ENCODE measurements at places on chromosomes 2 and 18.

DNA sequence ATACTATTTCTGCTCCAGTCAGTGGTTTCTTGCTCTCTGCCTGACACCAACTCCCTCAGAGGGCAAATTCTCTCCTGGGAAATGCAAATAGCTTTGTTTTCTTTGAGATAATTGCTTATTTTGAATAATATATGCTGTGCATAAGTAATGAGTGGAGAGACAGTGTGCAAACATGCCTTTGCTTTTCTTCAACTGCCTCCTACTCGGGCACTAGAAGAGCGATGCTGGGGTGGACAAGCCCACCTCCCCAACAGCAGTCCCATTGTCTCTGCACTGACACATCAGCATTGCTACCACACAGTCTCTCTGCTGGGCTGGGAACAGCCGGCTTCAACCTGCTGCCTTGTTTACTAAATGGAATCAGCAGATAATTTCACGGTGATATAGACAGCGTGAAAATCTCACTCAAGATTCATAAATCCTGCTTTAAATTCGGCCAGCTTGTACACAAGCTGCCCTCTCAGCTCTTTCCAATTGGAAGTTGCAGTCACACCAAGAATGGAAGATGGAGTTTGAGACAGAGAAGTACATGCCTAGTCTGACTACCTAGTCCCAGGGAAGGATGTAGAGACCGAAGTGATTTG is 694.5 kb downstream of the TDRD15 start:
- DNase-seq = no peak

DNA sequence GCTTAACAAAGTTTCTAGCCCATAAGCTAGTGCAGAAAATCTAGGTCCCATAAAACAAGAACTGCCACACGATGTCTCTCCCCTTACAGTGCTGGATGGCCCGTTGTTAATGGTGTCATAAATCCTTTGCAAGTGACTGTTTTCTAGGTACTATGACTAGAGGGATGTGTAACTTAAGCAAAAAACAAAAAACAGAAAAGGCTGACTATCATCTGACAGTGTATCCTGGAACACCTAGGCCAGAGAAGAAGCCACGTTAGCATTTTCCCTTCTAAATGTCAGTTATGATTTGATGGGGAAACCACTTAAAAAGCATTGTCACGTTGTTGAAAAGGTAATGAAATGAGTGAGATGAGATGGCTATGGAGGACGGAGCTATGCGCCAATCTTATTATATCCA is 2.4 kb downstream of the CASP8 start:
- DNase-seq = no peak

DNA sequence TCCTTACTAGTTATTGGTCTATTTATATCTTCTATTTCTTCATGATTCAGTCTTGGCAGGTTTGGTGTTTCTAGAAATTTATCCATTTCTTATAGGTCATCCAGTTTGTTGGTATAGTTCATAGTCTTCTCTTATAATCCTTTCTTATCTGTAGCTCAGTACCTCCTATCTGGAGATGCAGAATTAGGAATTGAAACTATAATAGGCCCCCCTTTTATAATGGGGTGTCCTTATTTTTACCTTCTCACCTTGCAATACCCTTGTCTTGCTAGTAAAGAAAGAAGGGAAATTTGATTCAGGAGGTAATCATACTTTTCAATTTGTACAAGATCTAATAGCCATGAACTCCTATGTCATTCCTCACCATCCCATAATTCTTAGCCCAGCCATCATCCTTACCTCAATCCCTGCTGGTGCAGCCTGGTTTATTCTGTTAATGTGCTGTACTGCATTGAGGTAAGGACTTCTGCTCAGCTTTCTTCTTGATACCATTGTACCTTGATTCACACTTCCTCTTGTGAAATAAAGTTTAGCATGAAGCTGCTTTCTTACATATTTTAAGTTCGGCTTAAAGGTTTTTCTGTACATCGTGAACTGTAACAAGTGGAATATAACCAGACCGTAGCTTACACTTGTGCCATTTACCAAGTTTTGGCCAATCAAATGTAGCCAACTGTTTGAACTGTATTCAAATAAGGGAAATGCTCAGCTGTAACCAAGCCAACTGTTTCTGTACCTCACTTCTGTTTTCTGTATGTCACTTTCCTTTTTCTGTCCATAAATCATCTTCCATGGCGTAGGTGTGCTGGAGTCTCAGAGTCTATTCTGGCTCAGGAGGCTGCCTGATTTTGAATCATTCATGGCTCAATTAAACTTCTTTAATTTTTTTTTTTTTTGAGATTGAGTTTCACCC is 40.1 kb upstream of the PTH2R start:
- DNase-seq = no peak

- no peak for DNase-seq
These were observed 250.2 kb downstream of the LRRTM1 start for GRCh38 chr2:80054346-80054675.

GRCh38 chr2:170525566-170525900 is 189.6 kb upstream of the SP5 start:
- no peak for DNase-seq

DNA sequence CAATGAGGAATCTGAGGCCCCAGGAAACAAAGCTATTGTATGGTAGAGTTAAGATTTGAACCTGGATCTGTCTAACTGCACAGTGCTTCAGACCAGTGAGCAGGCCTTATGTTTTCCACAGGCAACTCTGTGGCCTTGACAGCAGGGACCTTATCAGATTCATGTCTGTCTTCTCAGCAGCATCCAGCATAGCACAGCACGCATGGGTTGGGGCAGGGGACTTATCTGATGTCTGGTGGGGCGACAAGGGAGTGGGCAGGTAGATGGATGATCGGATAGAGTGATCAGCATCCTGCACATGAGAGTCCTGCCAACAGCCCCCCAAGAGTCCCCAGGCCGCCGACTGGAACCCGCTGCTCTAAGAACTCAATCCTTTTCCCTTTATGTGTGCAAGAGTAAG is 28.7 kb upstream of the KCNF1 start:
- DNase-seq = no peak

DNA sequence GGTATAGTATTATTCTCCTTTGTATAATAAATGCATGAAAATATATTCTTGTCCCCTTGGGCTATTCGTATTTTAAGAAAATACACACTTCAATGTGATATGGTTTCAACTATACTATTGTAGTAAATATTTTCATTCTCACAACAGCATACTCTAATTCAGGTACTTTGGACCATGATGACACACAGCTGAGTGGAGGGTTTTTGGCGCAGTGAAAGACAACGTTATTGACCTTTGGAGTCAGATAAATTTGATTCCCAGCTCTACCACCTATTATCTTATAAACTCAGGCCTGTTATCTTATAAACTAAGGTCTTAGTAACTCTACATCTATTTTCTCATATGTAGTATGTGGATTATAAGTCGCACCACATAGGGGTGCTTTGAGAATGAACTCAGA is 895.9 kb upstream of the DDX18 start:
- DNase-seq = no peak

- no peak for DNase-seq
These were observed 748 bp downstream of the LIPG start for GRCh38 chr18:49562481-49563129.

- DNase-seq = no peak
These were observed 71.7 kb downstream of the SMAD7 start for GRCh38 chr18:48879008-48879431.

- no peak for DNase-seq
These were observed 76.2 kb downstream of the NPAS2 start for GRCh38 chr2:100895934-100896685.

GRCh38 chr2:203551778-203552177 is 16.7 kb upstream of the RAPH1 start:
- no peak for DNase-seq

GRCh38 chr18:76318607-76319006 is 176.4 kb downstream of the ZNF516 start:
- DNase-seq = no peak

GRCh38 chr2:215332872-215333595 is 21.2 kb downstream of the ATIC start:
- no peak for DNase-seq

GRCh38 chr2:18986046-18986445 is 372.4 kb downstream of the OSR1 start:
- no peak for DNase-seq

- DNase-seq = peak; percentile 76
These were observed 159.2 kb upstream of the THUMPD2 start for GRCh38 chr2:39938035-39938835.

DNA sequence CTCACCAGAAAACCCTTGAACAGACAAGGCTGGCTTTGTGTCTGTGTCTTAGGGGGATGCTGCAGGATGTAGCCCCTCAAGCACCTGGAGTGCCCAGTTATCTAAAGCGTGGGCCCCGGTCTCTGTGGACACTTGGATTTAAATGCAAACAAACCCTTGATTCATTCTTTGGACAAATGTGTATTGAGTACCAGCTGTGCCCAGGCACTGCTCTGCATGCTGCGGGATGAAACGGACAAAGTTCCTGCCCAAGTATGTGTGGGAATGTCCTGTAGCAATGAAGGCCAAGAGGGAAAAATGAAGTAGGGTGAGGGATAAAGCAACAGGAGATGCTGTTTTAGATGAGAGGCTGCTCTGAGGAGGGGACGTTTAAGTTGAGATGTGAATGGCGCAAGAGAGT is 53.9 kb downstream of the BOLA3 start:
- no peak for DNase-seq

- no peak for DNase-seq
These were observed 53.1 kb upstream of the EFEMP1 start for GRCh38 chr2:55976681-55977080.

- DNase-seq = no peak
These were observed 98.7 kb downstream of the MARCO start for GRCh38 chr2:119040730-119041129.

GRCh38 chr2:23554054-23554697 is 169.2 kb downstream of the KLHL29 start:
- no peak for DNase-seq

DNA sequence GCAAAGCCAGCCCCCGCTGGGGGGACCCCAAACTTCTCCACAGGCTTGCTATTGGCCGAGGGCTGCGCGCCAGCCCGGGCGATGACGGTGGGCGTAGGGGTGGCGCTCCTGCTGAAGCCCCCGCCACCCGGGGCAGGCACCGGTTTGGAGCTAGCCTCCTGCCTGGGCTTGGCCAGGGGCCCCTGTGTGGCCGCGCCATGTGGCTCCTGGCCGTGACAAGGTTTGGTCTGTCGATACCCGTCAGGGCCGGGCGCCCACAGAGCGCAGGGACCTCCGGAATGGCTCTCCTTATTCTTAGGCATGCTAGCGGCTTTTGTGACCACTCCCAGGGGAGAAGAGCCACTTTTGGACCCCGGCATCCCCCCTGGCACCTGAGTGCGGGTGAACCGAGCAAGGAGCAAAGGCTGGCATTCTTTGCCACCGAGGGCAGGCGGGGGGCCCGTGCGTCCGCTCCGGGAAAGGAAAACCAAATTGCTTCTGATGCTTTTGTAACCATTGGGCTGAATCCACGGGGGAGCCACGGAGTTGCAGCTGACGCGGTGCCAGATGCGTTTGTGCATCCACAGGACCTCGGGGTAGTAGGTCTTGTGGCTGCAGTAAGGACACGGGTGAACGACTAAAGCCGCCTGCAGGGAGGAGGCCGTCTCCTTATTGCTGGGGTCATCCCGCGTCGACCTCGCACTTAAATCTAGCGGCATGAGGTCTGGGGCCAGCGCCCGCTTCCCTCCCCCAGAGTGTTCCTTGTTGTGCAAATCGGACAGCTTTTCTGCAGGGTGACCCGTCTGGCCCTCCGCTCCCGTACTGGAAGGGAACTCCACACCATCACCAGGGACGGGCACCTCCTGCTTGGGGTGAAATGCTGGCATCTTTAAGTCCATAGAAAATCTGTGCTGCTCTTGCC is 115.6 kb downstream of the ZNF516 start:
- no peak for DNase-seq

GRCh38 chr18:79713341-79713740 is 33.7 kb downstream of the CTDP1 start:
- no peak for DNase-seq

DNA sequence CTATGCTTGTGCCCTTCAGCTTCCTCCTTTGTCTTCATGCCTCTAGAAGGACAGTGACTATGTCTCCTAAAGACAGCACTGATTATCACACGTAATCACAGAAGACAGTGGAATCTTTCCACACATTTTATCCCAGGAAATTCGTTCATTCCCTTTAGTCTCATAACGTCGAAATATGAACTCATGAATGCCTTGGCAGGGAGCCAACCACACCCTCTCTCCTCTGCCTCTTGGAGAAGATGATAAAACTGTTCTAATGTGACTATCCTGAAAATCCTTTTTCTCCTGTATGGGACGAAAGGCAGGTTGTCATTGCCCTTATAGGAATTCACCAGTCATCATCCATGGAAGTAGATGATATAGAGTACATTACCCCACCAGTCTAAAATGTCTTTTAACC is 726.6 kb upstream of the FANCL start:
- DNase-seq = no peak

DNA sequence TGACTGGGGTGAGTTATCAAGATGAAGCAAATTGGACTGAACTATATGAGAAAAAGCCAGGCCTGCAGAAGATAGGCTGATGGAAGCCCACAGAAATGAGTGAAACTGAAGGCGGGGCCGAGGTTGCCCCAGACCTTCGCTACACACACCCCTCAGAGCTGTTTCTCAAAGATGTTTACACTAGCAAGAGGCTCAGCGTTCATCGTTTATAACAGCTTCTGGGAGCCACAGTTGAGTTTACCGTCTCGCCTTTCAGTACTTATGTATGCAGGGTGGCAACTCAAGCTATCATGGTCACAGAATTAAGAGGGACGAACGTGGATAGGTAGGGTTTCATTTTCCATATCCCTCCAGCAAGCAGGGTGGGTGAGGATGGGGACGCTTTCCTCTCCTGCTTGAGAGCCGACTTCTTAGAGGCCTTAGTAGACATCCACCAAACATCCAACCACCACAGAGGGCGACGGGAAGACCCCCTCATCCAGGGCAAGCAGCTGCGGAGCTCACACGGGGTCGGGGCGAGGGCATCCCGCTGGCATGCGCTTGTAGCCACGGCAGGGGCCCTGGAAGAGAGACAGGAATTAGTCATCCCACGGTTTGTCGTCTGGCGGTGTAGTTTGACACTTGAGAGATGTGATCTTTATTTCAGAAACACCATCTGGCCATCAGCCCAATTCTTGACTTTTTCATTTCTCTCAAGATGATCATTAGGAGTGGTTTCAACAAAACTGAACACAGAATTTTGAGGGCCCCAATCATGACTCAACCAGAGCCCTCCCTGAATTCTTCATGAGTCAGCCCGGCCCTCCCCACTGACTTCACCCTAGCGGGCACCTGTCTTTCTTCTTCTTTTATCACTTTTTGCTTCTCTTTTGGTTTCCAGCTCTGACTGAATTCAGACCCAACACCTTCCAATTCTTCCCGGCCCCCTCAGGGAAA is 109.1 kb upstream of the CTDP1 start:
- DNase-seq = no peak

GRCh38 chr2:71700658-71701397 is 247.5 kb downstream of the DYSF start:
- no peak for DNase-seq

- DNase-seq = no peak
These were observed 74.3 kb downstream of the GTF3C3 start for GRCh38 chr2:196725218-196725617.

GRCh38 chr2:129483366-129483765 is 496.1 kb upstream of the RAB6C start:
- DNase-seq = no peak
